ENCODE measurements at places on chromosomes 5 and 9.

GRCh38 chr5:90873033-90873517 lies 314.5 kb downstream of the ADGRV1 start:
- no peak for DNase-seq

DNA sequence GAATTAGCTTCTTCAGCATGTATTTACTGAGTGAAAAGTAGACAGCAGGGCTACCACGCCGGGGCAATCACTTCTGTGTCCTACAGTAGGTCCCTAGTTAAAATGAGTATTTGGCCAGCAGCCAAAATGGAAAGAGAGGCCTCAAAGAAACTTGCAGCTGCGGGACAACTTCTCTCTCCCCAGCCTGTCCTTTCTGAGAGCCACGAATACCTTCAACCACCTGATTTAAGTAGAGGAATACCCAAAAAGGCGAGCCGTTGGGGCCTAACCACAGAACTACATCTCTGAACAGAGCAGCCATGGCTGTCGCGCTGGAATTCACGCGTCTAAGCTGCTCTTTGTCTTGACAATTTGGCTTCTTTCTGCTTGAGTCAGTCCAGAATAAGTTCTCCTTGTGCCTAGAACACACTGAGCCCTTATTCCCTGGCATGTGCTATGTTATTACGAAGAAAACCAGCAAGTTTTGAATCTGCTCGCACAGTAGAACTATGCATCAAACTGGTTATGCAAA lies 43.8 kb upstream of the GOLPH3 start:
- DNase-seq = no peak

GRCh38 chr9:131657940-131658339 lies 81.9 kb downstream of the RAPGEF1 start:
- DNase-seq = no peak

DNA sequence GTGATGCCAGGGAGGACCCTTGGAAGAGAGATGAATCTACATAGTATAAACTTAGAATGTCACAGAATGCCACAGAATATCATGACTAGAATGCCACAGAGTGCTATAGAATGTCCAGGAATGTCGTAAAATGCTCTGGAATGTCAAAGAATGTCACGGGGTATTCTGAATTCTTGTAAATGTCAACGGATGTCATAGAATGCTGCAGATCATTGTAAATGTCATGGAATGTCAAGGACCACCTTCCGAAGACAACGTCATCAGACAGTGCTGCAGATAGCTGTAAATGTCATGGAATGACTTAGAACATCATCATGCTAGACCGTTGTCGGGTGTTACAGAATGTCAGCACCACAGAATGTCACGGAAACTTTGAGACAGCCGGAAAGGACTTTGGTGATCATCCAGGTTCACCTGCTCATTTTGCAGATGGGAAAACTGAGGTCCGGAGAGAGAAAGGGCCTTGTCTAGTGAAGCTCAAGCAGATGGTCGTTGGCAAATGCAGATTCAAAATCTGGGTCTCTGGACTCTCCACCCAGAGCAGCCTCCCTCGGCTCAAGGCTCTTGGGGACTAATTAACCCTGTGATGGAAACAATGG lies 117.1 kb downstream of the LHX2 start:
- no peak for DNase-seq

DNA sequence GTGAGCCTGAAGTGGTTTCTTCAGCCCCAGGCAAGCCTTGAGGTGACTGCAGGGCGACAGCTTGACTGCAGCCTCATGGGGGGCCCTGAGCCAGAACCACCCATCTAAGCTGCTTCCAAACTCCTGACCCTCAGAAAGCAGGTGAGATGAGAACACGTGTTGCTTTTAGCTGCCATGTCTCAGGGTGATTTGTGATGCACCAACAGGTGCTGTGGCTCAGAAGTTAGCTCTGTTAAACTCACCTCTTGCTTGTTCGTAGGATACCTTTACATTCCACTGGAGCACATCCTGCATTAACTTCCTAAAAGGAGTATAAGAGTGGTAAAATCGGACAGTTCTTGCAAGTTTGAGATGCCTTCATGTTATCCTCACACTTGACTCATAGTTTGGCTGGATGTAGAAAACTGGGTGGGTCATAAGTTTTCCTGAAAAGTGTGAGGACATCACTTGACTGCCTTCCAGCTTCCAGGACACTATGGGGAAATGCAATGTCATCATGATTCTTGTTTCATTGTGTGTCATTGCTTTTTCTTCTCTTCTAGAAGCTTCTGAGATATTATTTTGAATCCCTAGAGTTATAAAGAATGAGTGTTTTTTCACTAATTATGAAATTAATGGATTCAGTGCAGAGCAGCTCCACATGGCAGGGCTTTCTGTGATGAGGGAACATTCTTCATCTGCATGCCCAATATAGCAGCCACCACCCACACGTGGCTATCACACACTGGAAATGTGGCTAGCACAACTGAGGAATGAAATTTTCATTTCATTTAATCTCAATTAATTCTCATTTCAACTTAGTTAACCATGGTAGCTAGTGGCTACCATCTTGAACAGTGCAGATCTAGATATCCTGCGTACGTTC lies 92.3 kb downstream of the HSD17B3 start:
- no peak for DNase-seq

DNA sequence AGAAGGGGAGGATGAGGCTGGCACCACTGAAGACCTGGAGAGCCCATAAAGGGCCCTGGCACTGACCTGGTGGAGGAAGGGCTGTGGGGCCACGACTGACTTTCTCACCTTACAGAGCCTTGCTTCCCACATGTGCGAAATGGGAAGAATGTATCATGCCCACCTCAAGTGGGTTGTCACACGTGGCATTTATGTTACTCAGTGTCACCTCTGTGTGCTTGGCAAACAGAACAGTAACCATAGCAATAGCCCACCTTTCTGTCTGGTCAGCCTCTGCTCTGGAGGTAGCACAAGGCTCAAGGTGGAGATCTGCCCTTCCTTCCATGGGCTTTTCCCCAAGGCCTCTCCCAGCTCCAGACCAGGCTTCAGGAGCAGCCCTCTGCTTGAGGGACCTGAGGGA lies 16.7 kb downstream of the TCF7 start:
- DNase-seq = no peak

GRCh38 chr5:123422433-123423277 lies 548 bp downstream of the CEP120 start:
- DNase-seq = no peak

GRCh38 chr5:515273-515836 lies 8.9 kb downstream of the SLC9A3 start:
- DNase-seq = no peak

DNA sequence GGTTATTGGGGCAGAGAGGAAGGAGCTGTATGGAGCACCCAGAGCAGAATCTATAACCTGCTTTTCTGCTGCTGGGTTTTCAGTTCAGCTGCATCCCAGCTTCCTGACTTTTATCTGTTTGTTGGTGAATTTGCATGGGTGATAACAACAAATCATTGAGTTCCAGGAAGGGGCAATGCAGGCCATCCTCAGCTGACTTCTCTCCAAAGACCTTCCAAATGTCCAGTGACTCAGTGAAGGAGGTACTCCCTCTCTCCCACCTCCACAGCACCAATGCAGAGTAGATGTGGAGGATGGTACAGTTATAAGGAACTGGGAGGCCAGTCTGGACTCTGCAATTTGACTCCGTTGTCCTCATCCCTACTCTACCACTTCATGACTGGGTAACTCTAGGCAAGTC lies 1.6 kb upstream of the TXN start:
- DNase-seq = no peak

DNA sequence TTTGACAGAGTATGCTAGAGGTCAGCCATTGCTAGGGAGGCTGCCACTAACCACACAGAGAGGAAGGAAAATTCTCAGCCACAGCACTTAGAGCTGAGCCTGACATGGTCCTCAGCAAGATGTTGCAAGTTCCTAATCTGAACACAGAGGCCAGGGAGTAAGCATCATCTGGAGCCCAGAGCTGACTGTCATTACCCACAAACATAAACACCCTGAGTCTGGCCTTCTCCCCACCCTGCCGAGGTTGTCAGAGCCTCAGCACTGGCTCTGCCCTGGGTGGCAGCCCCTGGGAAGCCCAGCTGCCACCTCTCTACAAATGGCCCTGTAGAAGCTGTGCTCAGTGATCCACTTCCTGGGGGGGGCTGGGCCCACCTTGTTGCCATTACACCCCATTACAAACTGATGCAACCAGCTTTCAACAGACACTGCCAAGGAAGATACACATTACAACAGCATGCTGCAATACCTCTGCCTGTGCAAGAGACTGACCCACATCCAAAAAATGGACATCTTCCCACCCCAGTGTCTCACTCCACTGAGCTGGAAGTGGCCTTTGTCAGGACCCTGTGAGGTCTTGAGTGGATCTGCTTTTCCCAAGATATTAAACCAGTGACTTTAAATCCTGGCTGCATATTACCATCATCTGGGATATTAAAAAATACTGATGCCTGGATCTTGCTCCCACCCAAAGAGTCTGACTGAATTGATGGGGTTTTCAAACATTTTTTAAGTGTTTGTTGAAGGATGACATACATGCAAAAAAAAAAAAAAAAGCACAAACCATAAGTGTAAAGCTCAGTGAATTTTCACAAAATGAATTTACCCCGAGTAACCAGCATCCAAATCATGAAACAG lies 33.0 kb downstream of the IRF1 start:
- no peak for DNase-seq

GRCh38 chr9:79485258-79485657 lies 86.5 kb upstream of the TLE4 start:
- no peak for DNase-seq

GRCh38 chr5:16791904-16792597 lies 144.0 kb downstream of the MYO10 start:
- DNase-seq = no peak

GRCh38 chr5:54234304-54234933 lies 76.0 kb downstream of the ARL15 start:
- no peak for DNase-seq

DNA sequence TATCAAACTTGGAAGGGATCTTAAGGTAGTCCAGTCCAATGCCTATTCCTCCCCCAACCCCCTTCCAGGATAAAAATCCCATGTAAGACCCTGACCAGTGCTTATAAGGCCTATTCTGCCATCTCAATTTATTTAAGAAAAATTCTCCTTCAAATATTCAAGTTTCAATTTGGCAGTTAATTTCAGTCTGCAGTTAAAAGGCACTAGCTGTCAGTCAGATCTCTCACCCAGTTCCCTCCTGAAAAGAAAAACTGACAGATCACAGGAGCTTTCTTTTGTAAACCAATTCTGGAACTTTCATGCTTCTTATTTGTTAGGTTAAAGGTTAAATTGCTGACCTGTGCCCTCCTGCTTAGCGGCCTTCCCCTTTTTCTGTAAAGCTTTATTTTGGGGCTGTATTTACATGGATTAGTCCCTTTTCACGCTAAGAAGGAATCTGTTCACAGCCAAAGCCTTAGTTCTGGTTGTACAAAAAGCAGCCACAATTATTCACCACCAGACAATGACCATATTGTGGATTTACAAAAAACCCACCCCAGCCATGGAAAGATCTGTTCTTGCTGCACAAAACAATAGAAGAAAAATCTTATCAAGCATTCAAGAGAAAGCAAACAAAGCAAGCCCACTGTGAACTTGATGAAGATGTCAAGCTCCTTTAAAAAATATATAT lies 68.7 kb downstream of the DENND1A start:
- no peak for DNase-seq

- DNase-seq = no peak
Measured at GRCh38 chr9:127523312-127523851, 72.1 kb downstream of the LRSAM1 start.

- no peak for DNase-seq
Measured at GRCh38 chr5:177449140-177450061, 2.8 kb downstream of the PRR7 start.

DNA sequence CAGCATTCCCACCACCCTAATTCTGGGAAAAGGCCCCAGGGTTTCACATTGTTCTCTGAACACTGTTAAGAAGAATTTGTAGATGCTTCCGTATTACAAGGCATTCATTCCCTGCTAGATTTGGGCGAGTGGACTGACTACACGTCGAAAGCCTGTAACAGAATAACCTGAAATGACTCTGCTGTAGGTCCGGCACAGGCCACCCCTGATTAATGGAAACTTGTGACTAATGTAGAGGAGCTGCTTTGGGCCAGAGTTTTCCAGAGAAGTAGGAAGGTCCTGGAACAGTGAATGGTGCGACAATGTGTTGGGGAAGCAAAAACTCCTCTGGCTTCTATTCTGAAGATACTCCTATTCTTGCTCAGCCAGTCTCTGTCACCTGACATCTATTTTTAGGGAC lies 87.6 kb downstream of the NR3C1 start:
- DNase-seq = no peak

DNA sequence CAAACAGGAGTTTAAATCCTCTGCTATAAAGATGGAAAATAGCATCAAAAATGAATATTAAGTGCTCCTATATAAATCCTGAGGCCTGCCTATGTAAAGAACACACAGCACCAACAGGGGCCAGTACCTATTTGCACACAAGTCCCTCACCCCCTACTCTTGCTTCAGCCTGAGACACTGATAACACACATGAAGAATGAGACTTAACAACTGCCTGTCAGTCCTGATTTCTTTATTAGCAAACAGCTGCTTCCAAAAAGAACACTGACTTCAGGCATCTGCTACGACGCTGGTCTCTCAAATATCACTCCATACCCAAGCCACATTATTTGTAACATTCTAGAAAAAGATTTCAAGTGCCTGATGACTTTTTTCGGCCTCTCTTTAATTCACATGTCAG lies 55.5 kb downstream of the MYO10 start:
- DNase-seq = no peak

- DNase-seq = no peak
Measured at GRCh38 chr5:62762503-62762902, 183.9 kb downstream of the LRRC70 start.

GRCh38 chr5:153718713-153719112 lies 228.2 kb downstream of the GRIA1 start:
- DNase-seq = no peak

All from NCI-H2081 treated with DMSO at 0.1 percent for 48 hours (cell line).